ENCODE measurements at places on chromosomes 12 and 14. TPM values are rescaled to one million over a fixed set of nuclear protein-coding genes. Genes with fewer than 3 reads are reported as not detected.

GRCh38 chr12:18462442-18462841 is 201.1 kb downstream of the PIK3C2G start:
- DNase-seq = no peak
- no peak overlapping the region for H3K4me3 ChIP-seq
- no peak overlapping the region for H3K27ac ChIP-seq
- no peaks in the 10 kb centered on the region for H3K36me3 ChIP-seq
- no peaks in the 10 kb centered on the region for H3K4me1 ChIP-seq
- H3K27me3 ChIP-seq = no peaks in the 10 kb centered on the region

DNA sequence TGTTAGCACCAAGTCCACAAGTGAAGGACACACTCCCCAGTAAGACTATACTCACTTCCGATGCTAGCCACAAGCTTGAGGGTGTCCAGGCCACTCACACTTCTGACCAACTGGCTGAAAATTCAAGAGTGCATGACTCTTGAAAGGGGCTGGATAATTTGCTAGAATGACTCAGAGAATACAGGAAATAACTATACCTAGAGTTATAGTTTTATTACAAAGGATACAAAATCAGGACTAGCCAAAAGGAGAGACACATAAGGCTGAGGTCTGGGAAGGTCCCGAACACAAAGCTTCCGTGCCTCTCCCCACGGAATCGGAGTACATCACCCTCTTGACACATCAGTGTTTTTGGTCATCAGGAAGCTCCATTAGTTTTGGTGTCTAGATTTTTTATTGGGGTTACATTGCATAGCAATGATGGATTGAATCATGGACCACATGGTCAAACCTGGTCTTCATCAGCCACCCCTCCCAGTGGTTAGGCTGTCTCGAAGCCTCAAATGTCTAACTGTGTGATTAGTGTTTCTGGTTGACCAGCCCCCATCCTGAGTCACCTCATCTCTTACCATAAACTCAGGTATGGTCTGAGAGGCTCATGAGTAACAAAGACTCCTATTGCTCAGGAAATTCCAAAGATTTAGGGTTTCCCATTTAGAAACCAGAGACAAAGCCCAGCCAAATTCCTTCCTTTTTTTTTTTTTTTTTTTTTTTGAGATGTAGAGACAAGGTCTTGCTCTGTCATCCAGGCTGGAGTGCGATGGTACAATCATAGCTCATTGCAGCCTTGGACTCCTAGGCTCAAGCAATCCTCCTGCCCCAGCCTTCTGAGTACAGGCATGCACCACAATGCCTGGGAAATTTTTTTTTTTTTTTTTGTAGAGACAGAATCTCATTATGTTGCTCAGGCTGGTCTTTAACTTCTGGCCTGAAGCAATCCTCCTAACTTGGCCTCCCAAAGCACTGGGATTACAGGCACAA is 472.0 kb upstream of the TBX3 start:
- H3K27me3 ChIP-seq = no peaks in the 10 kb centered on the region
- H3K36me3 ChIP-seq = no peaks in the 10 kb centered on the region
- no peak overlapping the region for H3K27ac ChIP-seq
- no peak for DNase-seq

DAO gene
- not detected for total RNA-seq

DNA sequence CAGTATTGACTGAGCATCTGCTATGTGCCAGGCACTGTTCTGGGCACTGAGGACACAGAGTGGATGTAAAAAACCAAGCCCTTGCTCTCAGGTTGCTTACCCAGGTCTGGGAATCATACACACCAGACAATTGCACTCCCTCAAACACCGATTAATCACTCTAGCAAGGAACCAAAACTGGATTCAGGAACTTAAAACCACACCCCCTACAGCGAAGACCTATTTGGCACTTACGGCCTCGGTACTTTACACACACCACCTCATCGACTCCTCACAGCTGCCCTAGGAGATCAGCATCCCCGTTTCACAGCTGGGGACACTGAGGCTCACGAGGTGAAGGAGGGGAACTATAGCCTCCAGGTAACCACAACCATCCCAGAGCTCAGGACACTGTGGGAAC is 1.6 kb downstream of the GLTP start:
- H3K4me1 ChIP-seq = peaks cover 11% of the 10 kb centered on the region
- H3K36me3 ChIP-seq = no peaks in the 10 kb centered on the region
- H3K27me3 ChIP-seq = no peaks in the 10 kb centered on the region
- H3K27ac ChIP-seq = no peak overlapping the region
- H3K4me3 ChIP-seq = peak overlapping the region; percentile 10
- DNase-seq = no peak

PRICKLE1 gene
- 26.1 TPM for total RNA-seq

DNA sequence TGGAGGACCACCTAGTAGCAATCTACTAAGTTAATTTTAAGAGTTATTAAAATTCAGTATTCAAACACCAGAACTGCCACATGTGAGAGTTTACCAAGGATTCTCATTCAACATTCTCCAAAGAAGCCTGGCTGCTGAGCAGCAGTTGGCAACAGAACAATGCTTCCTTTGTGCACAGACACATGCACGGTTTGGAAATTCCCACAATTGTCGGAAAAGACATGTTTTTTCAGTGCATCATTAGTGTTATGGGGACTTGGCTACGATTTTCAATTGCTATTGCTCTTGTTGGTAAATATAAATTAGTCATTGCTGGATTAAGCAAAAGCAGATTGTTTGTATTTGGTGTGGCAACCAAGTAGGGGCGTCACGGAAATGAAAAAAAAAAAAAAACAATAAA is 22.2 kb downstream of the ST8SIA1 start:
- no peaks in the 10 kb centered on the region for H3K36me3 ChIP-seq
- no peaks in the 10 kb centered on the region for H3K27me3 ChIP-seq
- H3K27ac ChIP-seq = no peak overlapping the region
- no peak for DNase-seq

GRCh38 chr12:67370979-67371378 is 101.8 kb downstream of the CAND1 start:
- H3K36me3 ChIP-seq = no peaks in the 10 kb centered on the region
- H3K4me3 ChIP-seq = no peak overlapping the region
- H3K4me1 ChIP-seq = no peaks in the 10 kb centered on the region
- no peak for DNase-seq

- no peaks in the 10 kb centered on the region for H3K4me1 ChIP-seq
- no peaks in the 10 kb centered on the region for H3K27me3 ChIP-seq
- DNase-seq = no peak
- peaks cover 2% of the 10 kb centered on the region for H3K36me3 ChIP-seq
- no peak overlapping the region for H3K27ac ChIP-seq
Measured at GRCh38 chr14:102323102-102323501, 3.6 kb downstream of the ZNF839 start.

GRCh38 chr14:71574976-71575375 is 357.3 kb upstream of the RGS6 start:
- DNase-seq = no peak
- H3K27ac ChIP-seq = no peak overlapping the region
- H3K4me3 ChIP-seq = no peak overlapping the region
- no peaks in the 10 kb centered on the region for H3K36me3 ChIP-seq

- no peak for DNase-seq
- no peak overlapping the region for H3K4me3 ChIP-seq
- no peaks in the 10 kb centered on the region for H3K4me1 ChIP-seq
- H3K27me3 ChIP-seq = no peaks in the 10 kb centered on the region
Measured at GRCh38 chr14:34843011-34843554, 32.1 kb downstream of the BAZ1A start.

DNA sequence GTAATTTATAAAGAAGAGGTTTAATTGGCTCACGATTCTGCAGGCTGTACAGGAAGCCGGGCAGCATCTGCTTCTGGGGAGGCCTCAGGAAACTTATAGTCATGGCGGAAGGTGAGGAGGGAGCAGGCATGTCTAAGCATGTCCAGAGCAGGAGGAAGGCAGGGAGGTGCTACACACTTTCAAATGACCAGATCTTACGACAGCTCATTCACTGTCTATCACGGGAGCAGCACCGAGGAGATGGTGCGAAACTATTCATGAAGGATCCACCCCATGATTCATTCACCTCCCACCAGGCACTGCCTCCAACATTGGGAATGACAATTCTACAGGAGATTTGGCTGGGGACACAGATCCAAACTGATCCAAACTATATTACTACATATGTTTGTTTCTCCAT is 10.0 kb downstream of the SFSWAP start:
- peaks cover 20% of the 10 kb centered on the region for H3K4me1 ChIP-seq
- H3K4me3 ChIP-seq = no peak overlapping the region
- peaks cover 36% of the 10 kb centered on the region for H3K36me3 ChIP-seq
- 0 out of 2 replicates have a peak overlapping the region, but pooled peaks have one; percentile 49 for H3K27ac ChIP-seq
- DNase-seq = no peak

GRCh38 chr14:91256661-91257060 is 12.2 kb upstream of the GPR68 start:
- peaks cover 7% of the 10 kb centered on the region for H3K4me1 ChIP-seq
- no peaks in the 10 kb centered on the region for H3K36me3 ChIP-seq
- no peak overlapping the region for H3K4me3 ChIP-seq
- DNase-seq = no peak

PLA2G1B gene
- total RNA-seq = not detected

Data from H1 (cell line).